ENCODE measurements at places on chromosomes 11 and 22.

- no peak for DNase-seq
These were observed 31.4 kb downstream of the LIMK2 start for GRCh38 chr22:31243339-31244045.

- DNase-seq, result no peak
These were observed 28.6 kb downstream of the TMEM123 start for GRCh38 chr11:102423936-102424335.

- DNase-seq, result peak; percentile 56
These were observed 13.5 kb downstream of the CD59 start for GRCh38 chr11:33722590-33723234.

DNA sequence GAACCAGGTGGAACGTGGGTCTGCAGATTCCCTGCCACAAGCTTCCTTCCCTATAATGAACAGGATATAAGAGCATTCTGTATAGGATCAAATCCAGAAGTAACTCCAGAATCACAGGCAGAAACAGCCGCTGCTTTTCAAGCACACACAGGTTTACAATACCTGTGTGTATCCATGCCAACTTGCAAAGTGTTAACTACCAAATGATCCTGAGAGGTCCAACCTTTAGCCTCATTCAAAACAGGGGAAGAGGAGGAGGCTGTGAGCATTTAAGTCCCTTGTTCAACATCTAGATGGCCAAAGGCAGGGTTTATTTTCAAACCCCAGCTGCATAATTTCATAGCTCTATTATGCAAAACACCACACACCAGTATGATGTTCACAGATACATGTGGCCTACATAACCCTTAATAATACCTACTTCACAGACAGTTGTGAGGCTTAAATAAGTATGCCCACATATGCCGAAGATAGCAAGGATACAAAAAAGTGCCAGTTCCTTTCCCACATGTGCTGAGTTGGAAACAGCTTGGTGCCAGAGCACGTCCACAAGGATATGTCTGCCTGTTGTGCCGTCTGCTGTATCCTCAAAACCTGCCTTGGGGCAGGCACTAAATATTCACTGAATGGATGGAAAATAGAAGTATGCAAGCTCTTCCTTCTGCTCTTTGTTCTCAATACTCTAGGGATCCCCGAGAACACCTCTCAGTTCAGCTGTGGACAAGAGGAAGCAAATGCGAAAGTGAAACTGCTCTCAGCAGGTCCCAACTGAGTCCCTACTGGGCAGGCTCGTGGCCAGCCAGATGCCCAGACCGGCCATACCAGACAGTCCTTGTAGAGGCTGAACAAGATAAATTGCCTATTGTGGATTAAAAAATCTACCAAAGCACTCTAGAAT is 66.8 kb downstream of the LARGE1 start:
- peak; percentile 60 for DNase-seq

DNA sequence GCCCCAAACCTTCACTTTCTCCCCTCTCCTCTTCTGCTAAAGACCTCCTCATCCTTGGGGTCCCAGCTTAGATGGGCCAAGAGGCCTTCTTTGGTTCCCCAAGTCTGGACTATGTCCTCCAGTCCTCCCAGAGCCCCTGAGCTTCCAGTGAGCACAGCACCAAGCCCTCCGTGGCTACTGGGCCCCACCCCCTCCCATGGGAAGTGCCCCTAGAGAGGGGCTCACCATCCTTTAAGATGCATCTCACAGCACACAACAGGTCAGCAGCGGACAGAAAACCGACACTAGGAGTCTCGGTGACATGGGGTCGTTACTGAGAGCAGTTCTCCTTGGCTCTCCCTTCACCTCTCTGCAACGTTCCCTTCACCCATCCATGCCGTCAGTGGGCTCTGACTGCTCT is 2.7 kb downstream of the LRRC32 start:
- DNase-seq, result no peak

DNA sequence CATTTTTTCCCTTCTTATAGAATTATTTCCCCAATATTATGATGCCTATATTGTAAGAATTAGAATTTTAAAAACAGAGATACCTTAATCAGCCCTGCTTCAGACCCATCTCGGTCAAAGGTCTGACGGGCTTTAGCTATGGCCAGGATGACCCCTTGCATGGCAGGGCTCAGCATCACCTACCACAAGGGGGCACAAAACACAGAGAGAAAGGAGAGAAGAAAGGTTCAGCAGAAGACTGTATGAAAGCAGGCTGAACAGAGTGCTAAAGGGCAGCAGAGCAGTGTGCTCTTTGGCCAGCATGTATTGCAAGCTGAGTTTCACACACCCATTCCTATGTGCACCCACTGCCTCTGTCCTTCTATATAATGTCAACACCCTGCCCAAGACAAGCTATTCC is 26.8 kb downstream of the CLDN25 start:
- no peak for DNase-seq

All from GM13977 (cell line).